ENCODE measurements at places on chromosomes 2 and 18.

DNA sequence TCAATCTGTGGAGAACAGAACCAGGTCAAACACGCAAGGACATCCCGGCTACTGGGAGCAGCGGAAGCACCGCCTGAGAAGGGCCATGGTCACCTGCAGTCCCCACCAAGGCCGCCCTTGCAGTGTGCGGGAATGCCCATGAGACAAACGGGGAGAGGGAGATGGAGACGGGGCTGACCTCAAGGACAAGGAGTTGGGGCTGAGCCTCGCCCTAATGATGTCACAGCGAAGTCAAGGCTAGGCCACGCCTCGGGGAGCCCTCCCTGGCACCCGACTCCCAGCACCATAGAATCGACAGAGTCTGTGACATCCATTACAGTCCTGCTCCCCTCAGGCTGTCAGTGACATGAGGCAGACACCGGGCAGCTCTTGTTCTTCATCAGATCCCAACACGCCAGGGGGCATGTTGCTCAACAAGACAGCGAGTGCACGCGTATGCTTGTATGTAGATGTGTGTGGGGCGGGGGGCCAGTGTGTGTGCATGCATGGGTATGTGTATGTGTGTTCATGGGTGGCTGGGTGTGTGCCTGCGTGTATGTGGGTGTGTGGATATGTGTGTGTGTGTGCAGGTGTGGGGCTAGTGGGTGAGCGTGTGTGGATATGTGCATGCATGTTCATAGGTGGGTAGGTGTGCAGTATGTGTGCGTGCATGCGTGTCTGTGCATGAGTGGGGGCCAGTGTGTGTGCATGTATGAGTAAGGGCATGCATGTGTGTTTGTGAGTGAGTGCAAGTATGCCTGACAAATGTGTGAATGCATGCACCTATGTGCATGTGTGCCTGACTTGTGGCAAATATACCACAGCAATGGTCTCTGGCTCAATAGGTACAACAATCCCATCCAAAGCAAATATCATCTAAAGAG lies 57.0 kb downstream of the ANKMY1 start:
- no peak for DNase-seq

DNA sequence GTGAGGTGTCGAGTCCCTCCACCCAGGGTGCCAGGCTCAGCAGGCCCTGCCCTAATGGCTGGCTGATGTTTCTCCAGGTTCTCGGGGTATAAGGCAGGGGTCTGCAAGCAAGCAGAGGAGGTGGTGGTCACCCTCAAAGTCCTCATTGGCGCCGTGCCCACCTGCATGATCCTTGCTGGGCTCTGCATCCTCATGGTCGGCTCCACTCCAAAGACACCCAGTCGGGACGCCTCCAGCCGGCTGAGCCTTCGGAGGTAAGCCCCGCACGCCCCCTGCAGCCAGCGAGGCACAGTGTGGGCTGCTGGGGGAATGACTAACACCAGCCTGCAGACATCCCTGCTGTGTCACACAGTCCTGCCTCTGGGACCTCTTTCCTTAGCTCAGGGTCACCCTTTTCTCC lies 14.1 kb downstream of the MFSD2B start:
- DNase-seq: no peak

GRCh38 chr2:232349946-232350635 lies 28.5 kb upstream of the ALPP start:
- DNase-seq: no peak

- DNase-seq: no peak
Measured at GRCh38 chr2:144361742-144362141, 158.2 kb downstream of the ZEB2 start.

DNA sequence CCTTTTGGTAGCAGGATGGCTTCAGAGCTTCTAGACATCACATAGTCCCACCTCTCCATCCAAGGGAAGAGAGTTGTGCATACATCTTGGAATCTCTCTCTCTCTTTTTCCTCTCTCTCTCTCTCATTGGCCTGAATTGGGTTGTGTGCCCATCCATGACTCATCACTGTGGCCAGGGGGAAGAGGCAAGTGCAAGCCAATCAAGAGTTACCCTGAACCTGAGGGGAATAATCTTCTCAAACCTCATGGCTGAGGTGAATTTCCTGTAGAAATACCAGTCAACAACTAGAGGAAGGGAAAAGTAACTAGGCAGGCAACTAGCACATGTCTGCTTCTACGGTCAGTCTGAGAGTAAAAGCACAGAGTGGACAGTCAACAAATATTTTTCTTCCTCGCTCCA lies 7.3 kb upstream of the CHN1 start:
- no peak for DNase-seq

DNA sequence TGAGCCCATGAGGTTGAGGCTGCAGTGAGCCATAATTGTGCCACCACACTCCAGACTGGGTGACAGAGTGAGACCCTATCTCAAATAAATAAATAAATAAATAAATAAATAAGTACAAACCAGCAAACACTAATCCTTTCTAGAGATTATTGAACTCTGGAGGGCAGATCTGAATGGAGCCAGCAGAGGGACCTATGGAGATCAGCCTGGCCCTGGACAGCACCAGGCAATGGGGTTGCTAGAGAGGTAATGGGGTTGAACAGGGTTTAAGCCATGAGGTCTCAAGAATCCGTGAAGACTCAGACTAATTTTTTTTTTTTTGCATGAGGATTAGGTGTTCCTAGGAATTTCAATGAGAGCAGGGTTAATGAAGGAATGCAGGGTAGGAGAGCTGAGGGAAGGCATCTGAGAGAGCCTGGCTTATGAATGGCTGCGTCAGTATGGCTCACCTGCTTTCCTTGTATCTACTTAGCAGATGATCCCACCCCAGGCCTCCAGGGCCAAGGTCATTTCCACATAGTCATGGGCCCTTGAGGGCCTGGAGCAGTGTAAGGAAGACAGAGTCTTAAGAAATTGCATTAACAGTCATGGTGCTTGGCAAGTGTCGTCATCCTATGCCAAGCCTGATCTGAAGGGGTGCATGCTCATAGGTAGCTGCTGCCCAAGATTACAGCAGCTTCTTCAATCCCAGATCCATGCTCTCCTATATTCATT lies 34.6 kb upstream of the IL37 start:
- DNase-seq: no peak

GRCh38 chr2:201854221-201854801 lies 48.0 kb downstream of the CDK15 start:
- DNase-seq: no peak

DNA sequence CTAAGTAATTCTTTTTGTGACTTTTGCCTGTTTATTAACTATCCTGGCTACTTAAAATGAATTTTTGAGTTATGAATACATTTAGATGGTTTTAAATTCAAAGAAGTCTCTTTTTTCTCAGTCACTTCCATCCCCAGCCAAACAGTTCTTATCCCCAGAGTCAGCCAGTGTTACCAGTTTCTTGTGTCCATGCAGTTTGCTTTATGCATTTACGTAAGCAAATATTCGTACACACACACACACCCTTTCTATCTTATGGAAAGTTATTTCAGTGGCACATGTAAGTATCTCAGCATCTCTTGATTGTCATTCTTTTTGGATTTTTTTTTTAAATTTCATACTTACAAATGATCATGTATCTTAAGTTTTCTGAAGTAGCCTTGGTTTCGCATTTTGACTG lies 113.2 kb downstream of the NEDD4L start:
- no peak for DNase-seq

- DNase-seq: no peak
Measured at GRCh38 chr2:155815851-155816250, 516.7 kb downstream of the NR4A2 start.

DNA sequence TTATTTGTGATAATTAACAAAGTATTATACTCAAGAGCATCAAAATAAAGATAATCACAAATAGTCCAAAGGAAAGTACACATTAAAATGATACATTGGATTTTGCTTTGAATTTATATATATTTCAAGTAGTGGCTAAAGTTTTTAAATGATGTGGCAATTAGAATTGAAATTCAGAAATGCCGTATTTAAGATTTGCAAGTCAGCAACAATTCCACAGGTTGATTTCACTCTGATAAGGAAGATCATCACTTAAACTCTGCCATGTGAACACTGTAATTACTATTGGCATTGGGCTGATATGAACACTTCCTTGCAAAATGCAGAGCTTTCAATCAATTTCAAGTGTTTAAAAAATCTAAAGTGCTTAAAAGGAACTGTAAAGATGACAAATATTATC lies 39.6 kb upstream of the PAX3 start:
- DNase-seq: no peak

- no peak for DNase-seq
Measured at GRCh38 chr2:198414976-198415375, 610.6 kb downstream of the PLCL1 start.
